Bone marrow (tissue), 2 donors: ENCODE measurements at places on chromosomes 1 and 21.

GRCh38 chr21:39003982-39004633 is 179.1 kb downstream of the PSMG1 start:
- DNase-seq = no peak

DNA sequence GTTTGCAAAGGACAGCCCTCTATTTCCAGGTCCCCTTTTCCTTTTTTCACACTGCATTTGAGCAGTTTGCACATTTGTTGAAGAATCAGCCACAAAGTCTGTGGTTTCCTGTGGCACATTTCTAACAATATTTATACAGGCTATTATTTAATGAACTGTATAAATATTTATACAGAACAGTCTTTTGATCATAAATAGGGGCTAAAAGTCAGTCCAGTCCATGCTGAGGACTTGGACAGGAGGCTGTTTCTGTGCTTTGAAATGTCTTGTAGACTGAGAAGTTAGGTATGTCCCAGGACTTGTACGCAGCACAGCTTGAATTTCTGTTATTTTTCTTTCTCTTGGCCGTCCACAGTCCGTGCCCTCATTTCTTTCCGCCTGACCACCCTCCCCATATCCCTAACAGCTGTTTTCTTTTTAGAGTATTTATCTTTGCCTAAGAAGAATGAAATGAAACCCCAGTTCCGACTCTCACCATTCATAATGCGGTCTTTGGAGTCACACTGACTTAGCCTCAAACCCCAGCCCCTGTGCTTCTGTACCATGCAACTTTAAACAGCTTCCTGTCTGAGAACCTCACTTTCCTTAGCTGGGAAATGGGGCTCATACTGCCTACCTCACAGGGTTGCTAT is 19.7 kb downstream of the FGGY start:
- no peak for DNase-seq

DNA sequence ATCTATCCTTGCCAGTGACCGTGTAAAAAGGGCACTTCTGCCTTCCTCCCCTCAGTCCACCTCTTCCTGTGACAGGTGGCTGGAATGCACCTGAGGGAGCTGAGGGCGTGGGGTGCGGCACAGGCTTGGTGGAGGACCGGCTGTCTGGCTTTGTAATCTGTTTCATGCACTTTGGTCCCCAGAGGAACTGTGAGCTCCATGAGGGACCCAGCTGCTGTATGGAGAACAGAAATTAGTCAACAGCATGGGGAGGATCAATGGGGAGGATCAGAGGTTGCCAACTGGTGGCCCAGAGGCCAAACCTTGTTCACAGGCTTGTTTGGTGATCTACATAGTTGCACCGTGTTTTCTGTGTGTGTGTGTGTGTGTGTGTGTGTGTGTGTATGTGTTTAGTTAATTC is 19.0 kb upstream of the LUZP1 start:
- DNase-seq = no peak

- no peak for DNase-seq
These were observed 45.4 kb upstream of the IPO9 start for GRCh38 chr1:201783572-201783971.

GRCh38 chr1:110986407-110986891 is 22.7 kb upstream of the LRIF1 start:
- no peak for DNase-seq

- no peak for DNase-seq
These were observed 46.6 kb downstream of the KIAA0040 start for GRCh38 chr1:175145899-175146528.

DNA sequence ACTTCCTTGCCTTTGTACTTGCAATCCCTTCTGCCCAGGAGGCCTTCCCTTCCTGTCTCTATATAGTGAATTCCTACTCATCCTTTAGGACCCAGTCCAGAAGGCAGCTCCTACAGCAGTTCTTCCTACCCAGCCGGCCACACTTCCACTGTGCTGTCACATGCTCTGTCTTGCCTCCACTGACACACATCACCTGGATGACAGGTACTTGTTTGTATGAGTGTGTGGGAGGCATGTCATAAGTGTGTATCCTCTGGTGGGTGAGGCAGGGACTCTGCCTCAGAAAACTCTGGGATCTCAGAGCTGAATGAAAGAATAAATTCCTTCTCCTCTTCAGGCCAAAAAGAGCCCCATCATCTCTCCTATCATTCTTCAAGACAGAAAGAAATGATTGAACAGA is 5.1 kb upstream of the OSCP1 start:
- DNase-seq = no peak

GRCh38 chr1:65541161-65541560 is 120.7 kb downstream of the LEPR start:
- no peak for DNase-seq

DNA sequence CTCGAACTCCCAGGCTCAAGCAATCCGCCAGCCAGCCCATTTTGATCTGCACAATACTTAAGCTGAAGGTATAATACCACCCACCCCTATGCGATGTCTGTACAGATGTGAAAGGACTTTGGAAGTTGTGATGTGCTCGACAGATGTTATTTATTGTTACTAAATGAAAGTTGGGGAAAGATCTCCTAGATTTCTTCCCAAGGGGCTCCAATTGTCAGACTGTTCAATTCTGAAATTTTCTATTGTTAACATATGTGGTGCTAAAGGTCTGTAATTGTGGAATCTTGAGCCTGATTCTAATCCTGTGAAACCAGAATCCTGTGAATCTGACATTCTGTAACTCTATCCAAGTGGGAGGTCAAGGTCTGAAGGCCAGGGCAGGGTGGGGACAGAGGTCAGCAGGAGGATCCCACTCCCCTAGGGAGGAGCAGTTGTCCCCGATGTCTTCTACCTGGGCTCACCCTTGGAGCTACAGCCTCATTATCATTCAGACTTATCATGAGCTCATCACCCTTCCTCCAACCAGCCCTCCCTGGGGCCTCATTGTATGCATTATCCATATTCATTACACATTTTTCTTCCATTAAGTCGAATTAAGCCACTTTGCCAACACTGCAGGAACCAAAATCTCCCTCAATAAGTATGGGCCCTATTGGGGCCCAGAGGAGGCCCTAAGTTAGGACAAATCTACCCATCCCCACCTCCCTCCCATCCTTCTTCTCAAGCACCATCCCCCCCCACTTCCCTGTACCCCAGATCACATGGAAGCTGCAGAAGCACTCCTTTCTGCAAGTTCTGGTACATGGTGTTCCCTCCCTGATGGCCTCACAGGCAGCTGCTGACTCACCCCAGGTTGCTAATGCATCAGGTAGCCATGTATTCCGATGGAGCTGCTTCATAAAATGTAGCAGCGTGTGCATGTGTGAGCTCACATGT is 32.3 kb downstream of the SHISAL2A start:
- DNase-seq = no peak

DNA sequence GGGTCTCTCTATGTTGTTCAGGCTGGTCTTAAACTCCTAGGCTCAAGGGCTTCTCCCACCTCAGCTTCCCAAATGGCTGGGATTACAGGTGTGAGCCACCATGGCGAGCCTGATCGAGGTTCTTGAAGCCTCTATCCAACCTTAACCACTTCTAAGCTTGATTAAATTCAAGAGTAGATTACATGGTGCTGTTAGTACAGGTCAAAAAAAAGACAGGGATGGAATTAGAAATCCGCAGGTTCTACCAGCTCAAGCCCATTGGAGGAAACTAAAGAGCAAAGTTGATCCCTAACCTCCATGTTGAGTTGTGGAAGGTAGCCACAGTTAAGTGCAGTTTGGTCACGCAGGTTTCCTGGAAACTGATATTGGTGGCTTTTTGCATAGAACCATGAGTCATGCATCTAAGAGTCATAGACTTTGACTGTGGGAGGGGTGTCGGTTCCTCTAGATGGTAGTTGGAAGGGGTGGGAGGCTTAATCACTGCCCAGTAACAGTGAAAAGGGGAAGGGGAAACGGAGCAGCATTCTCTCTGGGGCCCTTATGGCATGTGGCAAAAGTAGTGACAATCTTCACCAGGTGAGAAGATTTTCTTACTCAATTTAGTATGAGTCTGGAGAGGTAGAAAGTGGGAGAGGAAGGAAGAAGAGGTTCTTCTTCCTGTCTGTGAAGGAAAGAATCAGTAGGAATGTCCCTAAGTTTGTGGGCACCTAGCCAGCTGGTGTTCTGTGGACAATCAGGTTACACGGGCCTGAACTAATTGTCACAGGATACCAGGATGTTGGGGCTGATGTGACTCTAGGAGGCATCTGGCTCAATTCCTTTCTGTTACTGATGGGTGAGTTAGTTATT is 7.0 kb downstream of the CD53 start:
- DNase-seq = peak; percentile 95

- no peak for DNase-seq
These were observed 3.9 kb upstream of the CACHD1 start for GRCh38 chr1:64466033-64466432.

DNA sequence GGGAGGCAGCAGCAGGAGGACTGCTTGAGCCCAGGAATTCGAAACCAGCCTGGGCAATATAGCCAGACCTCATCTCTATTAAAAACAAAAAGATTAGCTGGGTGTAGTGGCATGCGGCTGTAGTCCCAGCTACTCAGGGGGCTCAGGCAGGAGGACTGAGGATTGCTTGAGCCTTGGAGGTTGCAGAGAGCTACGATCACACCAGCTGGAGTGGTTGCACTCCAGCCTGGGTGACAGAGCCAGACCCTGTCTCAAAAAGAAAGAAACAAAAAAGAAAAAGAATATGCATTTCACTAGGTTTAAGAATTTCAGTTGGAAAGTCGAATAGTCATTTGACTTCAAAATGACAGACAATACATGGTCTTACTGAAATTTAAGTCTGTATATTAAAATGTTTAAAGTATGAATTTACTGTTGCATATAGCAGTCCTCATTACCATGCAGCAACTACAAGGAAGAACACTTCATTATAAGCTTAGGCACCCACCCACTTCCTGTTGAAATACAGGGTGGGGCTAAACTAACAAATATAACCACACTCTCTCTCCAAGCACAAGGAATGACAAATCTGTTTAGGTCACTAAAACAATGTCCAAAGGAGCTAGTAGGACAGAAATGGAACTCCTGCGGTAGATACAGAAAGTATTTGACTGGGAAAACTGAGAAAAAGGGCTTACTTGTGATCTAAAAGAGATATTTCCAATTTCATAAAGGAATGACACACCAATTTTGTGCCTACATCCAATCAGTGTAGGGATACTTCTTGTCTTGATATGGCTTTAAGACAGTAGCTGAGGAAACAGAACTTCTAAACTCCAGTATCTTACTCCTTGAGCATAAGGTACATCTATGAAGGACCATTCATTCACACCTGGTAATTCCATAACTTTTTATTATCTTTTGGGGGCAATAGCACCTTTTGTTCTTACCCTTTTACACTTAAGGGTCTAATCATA is 44.1 kb downstream of the GPR3 start:
- no peak for DNase-seq

DNA sequence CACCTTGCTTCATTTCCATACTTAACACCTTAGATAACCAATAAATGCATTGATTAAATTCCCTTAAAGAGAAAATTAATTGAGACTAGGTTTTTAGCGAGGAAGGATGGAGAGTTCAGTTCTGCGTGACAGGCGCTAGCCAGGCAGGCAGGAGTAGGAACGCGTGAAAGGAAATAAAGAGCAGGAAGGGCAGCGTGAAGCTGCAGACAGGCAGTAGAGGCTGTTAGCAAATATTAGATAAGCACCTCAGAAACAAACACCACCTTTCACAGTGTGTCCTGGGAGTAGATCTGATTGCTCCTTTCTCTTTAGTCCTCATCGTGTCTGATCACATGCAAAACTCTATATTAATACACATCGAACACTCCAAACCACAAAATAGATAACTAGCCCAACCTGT is 282.7 kb upstream of the ADGRL2 start:
- DNase-seq = no peak

DNA sequence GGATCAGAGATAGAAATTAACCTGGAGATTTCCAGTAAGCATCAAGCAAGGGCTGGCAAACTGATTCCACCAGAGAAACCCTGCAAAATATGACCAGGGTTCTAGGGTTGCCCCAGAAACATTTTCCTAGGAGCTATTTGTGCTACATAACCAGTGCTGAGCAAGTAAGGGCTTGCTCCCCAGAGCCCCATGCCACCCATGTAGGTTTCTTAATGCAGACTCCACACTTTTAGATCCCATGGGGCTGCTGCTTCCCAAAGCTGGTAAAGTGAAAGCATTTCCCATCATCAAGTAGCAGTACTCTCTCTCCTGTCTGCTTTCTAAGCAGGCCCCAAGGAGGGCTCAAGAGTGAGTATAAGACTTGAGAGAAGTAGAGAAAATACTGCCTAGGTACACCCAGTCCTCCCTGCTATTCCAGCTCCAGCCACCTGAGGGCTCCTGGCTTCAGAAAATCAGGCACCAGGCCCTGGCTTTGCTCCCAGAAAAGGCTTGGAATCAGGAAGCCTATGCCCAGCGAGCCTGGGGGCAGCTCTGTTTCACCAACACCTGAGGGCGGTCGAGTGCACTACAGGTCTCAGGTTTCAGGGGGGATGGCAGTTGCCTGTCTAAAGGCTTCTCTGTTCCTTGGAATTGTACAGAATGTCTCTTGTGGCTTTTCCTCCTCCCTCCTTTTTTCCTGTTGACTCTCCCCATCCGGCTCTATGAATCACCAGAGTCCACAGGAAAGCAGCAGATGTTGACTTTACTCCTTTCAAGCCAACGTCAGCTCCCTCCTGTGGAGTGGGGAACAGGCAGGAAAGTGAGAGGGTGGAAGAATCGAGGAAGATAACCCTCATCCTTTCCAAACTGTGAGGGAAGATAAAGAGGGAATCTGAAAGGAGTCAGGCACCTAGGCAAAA is 6.2 kb upstream of the ANKRD35 start:
- DNase-seq = peak; percentile 8

DNA sequence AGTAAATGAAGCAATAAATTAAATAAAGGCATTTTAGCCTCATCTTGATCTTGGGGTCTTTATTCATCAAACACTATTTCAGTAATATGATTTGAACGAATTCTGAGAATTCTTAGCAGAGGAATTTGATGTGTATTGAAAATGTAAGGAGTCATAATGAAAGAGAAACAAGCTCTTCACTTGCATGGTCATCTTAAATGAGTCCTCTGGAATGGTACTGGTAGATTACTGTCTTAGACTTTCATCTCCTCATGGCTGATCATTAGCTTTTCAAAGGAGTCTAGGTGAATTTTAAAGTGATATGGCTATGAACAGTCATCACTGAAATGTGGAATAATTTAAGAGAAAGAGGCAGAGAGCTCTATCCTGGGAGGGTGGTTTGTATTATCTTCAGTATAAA is 30.0 kb downstream of the PRRC2C start:
- DNase-seq = no peak

DNA sequence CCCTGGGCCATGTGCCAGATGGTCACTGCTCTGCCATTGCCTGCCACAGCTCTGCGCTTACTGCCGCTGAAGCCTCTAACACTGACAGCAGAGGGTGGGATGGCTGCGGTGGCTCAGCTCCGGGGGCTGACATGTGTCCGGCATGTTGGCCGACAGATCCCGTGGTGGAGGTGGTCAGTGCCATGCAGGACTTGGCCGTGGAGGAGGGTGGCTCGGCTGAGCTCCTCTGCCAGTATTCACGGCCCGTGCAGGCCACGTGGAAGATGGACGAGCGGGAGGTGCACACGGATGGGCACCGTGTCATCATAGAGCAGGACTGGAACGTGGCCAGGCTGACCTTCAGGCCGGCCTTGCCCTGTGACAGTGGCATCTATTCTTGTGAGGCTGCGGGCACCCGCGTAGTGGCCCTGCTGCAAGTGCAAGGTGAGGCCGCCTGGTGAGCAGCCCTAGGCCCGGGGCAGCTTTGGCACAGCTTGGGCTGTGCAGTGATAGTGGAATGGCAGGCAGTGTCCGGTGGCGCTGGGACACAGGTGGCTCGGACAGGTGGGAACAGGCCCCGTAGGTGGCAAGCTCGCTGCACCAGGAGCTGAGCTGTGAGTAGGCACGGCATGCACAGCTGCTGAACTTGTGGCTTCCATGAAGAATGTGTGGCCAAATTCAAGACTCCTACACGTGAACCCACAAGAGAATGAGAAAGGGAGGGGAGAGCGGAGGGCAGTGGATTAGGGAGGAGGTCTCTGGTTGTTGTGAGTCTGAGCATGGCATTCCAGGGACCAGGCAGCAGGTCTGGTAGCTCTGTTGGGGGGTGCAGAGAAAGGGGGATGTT is 91.8 kb downstream of the TRIM11 start:
- no peak for DNase-seq
